ENCODE measurements at places on chromosomes 5 and 9.

GRCh38 chr5:68315679-68316271 lies 100.2 kb downstream of the PIK3R1 start:
- no peak for DNase-seq

GRCh38 chr9:109421026-109421970 lies 76.8 kb downstream of the PTPN3 start:
- no peak for DNase-seq

DNA sequence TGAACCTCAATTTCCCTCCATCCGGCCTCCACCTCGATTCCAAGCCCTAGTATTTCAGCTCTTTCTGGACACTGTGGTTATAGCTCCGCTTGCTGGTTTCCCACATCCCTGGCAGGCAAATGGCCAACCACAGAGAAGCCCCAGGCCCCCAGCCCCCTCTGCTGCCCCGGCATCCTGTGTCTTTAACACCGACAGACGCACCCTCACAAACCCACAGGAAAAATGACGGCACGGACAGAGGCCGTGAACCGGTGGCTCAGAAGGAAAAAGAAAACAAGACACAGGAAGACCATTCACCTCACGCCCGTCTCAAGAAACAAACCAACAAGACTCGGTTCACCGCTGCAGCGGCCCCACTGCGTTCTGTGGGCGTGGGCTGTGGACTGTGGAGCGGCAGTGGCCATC lies 1.5 kb upstream of the CLIC3 start:
- no peak for DNase-seq

- no peak for DNase-seq
Measured at GRCh38 chr5:160460377-160461049, 38.9 kb downstream of the PTTG1 start.

DNA sequence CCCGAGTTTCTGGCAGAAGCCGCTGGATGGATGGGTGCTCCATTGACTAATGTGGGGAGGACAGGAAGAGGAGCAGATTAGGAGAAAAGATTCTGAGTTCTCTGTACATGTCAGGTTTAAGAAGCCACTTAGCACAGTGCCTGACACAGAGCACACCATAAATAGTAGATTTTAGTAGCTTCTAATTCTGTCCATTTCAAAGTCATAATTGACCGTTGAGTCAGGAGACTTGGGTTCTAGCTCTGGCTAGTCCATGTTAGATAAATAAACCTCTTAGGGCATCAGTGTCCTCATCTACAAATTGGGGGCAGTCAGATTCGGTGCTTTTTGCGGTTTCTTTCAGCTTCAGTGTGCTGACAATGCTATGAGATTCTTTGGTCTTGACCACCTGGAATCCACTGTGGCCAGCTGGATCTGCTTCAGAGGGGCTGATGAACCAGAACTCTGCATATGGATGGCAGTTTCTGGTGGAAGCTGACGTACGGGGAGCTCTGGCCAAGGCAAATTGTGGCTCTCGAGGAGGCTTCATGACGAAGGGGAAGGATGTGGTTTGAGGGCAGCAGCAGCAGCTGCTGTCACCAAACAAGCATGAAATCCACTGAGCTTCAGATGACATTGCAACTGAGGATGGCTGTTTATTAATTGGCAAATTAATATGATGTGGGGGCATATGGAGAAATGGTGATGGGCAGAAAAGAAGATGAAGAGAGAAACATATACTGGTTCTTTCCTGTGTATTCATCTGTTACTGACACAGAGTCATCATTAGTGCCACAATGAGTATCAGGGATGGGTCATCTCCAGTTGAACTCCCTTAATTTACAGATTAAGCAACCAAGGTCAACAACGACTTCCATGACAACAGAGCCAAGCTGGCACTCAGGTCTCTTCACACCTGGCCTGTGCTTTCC lies 134.4 kb downstream of the AOPEP start:
- no peak for DNase-seq

DNA sequence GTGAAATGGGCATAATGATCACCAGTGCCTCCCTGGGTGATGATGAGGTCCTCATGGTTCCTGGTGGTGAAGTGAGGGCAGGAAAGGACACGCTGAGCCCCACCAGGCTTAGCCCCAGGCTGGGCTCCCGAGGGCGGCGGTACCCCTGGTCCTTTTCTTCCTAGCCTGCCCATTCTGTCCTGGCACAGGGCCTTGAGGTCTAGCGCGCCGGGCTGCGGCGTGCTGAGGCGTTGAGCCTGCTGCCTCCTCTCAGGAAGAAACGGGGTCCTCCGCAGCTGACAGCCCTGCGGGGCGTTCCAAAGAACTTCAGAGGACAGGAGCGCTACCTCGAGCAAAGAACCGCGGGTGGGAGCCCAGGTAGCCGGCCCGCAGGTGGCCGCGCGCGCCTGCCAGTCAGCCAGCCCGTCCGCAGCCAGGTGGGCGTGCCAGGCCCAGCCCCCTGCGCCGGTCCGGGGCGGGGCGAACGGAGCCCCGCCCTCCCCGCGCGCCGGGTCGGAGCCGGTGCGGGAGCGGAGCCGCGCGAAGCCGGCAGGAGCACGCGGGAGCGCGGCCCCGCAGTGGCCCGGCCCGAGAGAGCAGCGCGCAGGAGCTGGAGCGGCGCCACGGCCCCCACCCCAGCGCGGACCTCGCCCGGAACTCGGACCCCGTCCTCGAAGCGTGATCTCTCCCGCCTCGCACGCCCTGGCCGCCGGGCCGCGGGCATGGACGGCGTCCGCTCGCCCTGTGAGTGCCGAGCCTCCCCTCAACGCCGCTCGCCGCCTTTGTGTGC lies at the start of gene WNK2:
Gene WNK2, plus strand, starts transcription at position 477 of the 769 bp plus-strand sequence. CDS start 791 bp downstream, outside the sequence.
- no peak for DNase-seq

GRCh38 chr9:101693546-101694336 lies 44.7 kb downstream of the GRIN3A start:
- DNase-seq = no peak

GRCh38 chr9:76441551-76442322 lies 17.2 kb upstream of the GCNT1 start:
- no peak for DNase-seq

GRCh38 chr5:175773534-175774070 lies 97.8 kb upstream of the CPLX2 start:
- no peak for DNase-seq

DNA sequence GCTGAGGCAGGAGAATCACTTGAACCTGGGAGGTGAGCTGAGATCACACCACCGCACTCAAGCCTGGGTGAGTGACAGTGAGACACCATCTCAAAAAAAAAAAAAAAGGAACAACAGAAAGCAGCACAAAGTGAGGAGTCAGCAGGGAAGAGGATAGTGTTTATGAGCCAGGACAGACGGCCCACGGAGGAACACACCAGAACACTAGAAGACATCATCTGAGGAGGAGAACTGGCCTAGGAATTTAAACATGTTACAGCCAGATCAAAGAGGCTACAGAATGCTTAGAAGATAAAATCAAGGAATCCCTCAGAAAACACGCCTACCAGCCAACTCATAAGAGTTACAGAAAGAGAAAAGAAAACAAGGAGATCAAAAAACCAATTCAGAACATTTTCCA lies 12.2 kb downstream of the UBAC1 start:
- DNase-seq = no peak

- DNase-seq = no peak
Measured at GRCh38 chr9:456365-456764, 241.7 kb downstream of the DOCK8 start.

DNA sequence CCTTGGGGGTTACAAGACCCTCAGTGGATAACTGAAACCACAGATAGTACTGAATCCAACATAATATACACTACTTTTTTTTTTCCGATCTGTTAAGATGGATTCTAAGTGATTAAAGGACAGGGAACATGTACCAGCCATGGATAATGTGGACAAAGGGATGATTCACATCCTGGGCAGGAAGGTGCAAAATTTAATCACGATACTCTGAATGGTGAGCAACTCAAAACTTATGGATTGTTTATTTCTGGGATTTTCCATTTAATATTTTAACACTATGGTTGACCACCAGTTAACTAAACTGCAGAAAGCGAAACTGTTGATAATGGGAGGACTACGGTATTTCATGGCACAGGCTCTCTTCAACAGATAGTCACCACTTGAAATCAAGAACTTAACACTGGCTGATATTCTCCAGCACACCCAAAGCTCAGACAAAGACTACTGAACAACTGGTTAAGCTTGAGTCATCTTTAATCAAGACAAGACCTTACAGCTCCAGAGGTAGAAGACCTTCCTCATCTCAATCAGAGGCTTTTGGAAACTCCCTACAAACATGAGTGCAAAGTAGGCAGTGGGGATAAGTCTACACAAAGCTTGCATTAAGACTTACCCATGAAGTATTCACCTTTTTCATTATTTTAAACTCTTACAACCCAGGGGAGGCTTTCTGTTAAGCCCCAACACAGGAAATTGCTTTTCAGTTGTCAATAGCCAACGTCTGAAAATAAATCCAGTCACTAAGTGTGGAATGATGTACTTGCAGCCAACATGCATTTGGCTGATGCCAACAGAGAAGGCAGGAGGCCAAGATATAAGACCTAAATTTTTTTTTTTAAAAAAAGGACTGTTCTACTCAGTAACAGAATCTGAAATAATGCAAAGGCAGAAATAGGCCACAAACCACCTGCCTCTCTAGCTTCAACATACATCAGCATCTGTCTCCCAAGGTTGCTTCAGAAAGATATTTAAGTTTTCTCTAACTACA lies 78.7 kb downstream of the ELAVL2 start:
- no peak for DNase-seq

DNA sequence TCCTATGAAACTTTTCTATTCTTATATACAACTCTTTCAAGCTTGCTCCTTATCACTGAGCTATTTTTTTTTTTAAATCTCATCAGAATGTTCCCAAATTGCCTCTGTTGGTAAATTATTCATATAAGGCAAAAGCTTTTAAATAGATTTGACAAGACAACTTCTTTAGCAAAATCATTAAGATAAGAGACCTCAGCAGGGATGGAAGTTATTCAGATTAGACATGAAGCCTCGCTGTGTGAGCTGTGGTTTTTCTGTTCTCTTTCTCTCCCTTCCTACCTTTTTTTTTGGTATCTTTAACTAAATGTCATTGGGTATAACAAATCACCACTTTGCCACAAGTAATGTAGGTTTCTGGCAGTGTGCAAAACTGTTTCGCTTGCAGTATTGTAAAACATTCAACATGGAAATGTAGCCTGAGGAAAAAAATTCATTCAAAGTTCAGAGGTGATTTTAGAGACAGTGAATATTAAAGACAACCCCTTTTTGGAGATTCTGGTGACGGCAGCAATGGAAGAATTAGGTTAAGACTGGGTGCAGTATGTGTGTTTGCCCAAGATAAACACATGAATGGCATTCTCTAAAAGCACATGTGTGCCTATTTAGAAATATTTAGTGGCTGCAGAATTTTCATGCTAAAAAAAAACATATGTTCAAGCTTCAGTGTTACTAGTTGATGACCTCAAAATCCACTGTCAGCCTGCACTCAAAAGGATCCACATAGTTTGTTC lies 467.1 kb downstream of the ZNF608 start:
- DNase-seq = no peak

DNA sequence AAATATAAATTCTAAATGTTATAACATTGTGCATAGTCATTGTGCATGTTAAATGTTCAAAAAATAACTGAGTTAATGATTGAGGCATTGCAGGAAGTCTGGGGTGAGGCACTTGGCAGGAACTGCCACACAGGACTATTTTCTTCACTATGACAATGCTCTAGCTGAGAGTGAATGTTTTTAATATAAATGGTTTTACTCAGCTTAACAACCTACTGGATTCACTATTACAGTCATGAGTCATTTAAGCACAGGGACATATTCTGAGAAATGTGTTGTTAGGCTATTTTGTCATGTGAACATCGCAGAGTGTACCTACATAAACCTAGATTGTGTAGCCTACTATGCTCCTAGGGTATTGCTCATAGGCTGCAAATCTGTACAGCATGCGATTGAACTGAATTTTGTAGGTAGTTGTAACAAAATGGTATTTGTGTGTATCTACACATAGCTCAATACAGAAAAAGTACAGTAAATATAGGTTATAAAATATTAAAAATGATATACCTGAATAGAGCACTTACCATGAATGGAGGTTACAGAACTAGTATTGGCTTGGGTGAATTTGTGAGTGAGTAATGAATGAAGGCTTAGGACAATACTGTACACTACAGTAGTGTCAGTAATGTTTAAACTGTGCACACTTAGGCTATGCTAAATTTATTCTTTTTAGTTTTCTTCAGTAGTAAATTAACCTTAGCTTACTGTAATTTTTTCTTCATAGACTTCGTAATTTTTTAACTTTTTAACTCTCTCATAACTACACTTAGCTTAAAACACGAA lies 346.1 kb upstream of the PTGER4 start:
- DNase-seq = no peak

GRCh38 chr5:86565197-86565789 lies 52.4 kb upstream of the COX7C start:
- DNase-seq = no peak

- DNase-seq = no peak
Measured at GRCh38 chr5:1926071-1926440, 43.3 kb upstream of the IRX4 start.

- no peak for DNase-seq
Measured at GRCh38 chr9:130118841-130119518, 53.2 kb upstream of the NCS1 start.

DNA sequence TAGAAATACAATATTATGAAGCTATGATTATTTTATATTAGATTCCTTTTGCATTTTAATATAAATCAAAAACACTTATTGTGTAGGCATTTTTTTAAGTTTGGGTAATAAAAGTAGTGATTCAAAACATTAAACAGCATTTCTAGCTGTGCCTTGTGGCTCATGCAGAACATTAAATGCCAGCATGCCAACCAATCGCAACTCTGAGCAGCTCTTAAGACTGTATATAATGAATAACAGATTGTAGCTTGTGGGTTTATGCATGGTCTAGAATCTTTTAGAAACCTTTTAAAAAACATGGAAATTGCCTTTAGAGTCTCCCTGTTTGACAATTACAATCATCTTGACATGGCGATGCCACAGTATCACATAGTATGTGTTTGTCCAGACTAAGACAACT lies 903.8 kb downstream of the EFNA5 start:
- DNase-seq = no peak

DNA sequence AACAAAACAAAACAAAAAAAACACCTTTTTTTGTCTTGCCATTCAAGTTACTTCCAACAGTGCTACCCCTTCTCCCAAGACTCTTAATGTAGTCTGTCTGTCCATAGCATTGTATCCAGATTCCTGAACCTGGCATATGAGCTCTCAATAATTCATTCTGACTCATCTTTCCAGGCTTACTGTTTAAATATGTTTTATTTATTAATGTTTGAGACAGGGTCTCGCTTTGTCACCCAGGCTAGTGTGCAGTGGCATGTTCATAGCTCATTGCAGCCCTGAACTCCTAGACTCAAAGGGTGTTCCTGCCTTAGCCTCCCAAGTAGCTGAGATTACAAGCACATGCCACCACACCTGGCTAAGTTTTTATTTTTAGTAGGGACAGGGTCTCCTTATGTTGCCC lies 208.0 kb upstream of the DMRT1 start:
- no peak for DNase-seq
